GM13977 (cell line): ENCODE measurements at places on chromosomes 2 and 18.

DNA sequence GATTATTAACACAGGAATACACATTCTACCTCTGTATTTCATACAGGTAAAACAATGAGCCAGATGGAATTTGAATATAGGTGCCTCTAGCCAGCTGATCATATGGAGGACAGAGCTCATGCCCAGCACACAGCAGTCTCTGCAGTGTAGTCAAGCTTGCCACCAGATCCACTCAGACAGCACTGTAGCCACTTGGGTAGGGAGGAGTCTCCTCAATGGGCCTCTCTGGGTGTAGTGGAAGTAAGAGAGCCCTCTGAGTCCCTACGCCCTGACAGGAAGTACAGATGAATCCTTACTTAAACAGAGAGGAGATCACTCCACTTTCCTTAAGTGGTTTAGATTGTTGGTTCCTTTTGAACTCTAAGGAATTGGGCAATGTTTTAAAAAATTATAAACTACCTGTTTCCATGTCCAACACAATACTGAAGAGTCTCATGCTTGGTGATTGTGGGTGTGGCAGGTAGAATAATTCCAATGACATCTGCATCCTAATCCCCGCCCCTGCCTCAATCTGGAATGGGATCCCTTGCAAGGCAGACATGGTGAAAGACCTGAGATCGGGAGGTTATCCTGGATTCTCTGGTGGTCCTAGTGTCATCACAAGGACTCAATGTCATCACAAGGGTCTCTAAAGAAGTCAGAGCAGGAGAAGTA is 23.0 kb upstream of the TMEM200C start:
- DNase-seq, result no peak

- DNase-seq, result no peak
Measured at GRCh38 chr18:48215876-48216638, 193.1 kb downstream of the ZBTB7C start.

- DNase-seq, result no peak
Measured at GRCh38 chr18:43367895-43368294, 90.6 kb upstream of the SYT4 start.

- no peak for DNase-seq
Measured at GRCh38 chr2:238667008-238667407, 180.9 kb upstream of the TWIST2 start.

DNA sequence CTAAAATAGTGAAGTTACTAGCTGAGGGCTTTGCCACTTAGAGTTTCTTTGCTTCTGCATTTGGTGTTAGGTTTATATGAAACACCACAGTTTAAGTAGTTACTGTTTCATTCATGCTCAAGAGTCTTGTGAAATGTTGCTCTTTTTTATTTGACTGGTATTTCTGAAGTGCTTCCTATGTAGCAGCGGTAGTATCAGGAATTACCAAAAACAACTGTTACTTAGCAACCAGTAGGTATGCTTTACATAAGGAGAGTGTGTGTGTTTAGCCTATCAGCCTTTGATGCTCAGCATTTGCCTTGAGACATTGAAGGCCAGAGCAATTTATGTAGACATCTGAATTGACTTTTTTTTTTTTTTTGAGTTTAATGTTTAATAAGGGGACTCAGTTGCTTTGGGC is 3.6 kb downstream of the DIS3L2 start:
- no peak for DNase-seq

DNA sequence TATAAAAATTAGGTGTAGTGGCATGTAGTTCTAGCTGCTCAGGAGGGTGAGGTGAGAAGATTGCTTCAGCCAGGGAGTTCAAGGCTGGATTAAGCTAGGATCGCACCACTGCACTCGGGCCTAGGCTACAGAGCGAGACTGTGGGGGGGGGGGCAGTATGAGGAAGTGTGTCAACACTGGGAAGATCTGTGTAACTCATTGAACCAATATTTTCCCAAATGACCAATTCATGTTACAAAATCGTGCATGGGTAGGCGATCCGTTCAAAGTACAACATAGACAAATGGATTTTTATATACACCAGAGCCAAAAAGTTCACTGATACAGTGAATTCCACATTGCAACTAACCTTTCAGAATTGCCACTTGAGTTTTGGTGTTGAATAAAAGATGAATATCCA is 8.1 kb downstream of the SMAD4 start:
- DNase-seq, result no peak

DNA sequence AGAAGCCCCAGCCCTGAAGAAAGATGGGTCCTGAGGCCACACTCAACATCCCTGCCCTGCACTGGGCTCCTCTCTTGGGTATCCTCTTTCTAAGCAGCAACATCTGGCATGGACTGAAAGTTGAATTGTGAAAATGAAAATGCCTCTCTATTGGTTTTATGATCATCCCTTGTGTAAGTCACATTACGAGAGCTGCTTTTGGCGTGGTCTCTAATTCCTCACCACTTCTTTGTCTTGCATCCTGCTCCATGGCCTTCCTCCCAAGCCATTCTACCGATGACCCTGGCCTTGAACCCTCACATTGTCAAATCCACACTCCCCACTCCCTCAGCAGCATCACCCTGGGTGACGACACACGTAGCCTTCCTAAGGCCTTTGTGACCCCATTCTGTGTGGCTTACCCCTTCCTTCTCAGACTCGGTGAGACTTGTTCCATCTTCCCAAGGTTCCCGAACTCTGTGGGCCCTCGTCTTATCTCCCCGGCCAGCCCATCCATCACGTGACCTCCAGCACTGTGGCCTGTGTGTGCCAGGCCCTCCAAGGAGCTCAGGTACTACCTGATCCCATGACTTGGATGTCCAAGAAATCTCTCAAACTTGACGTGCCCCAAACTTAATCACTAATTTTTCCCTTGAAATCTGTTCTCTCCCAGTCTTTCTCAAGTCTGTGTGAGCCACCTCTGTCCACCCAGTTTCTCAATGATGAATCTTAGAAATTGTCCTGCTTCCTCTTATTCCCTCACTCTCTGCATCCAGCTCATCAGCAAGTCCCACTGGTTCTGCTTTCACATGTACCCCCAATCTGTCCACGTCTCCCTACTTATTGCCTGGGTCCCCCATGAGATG is 194.7 kb upstream of the HS6ST1 start:
- no peak for DNase-seq

- DNase-seq, result no peak
Measured at GRCh38 chr18:66749030-66749429, 145.1 kb upstream of the CDH19 start.

- DNase-seq, result no peak
Measured at GRCh38 chr2:233486357-233486756, 80.2 kb downstream of the USP40 start.

GRCh38 chr2:182422864-182423263 is 4.0 kb downstream of the PDE1A start:
- no peak for DNase-seq

DNA sequence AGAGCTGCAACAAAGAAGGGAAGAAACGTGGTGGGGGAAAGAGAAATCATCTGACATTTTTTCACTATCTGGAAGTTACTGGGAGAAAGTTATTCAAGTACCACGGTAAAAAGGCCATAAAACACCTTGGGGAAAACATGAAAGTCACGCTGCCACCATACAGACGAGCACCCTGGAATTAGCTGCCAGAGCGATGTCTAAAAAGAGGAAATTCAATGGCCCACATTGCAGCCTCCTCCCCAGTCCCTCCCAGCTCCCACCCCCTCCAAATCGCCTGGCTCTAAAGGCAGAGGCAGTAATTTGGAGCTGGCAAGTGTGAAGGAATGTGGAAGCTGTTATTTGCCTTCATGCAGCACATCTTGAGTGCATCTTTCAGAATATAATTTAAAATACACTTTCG is 192.0 kb downstream of the ALK start:
- no peak for DNase-seq

- DNase-seq, result no peak
Measured at GRCh38 chr2:234887195-234887594, 64.6 kb upstream of the SH3BP4 start.

- peak; percentile 7 for DNase-seq
Measured at GRCh38 chr2:144183727-144184126, 336.2 kb downstream of the ZEB2 start.

- no peak for DNase-seq
Measured at GRCh38 chr2:176665086-176665485, 395.8 kb downstream of the MTX2 start.

DNA sequence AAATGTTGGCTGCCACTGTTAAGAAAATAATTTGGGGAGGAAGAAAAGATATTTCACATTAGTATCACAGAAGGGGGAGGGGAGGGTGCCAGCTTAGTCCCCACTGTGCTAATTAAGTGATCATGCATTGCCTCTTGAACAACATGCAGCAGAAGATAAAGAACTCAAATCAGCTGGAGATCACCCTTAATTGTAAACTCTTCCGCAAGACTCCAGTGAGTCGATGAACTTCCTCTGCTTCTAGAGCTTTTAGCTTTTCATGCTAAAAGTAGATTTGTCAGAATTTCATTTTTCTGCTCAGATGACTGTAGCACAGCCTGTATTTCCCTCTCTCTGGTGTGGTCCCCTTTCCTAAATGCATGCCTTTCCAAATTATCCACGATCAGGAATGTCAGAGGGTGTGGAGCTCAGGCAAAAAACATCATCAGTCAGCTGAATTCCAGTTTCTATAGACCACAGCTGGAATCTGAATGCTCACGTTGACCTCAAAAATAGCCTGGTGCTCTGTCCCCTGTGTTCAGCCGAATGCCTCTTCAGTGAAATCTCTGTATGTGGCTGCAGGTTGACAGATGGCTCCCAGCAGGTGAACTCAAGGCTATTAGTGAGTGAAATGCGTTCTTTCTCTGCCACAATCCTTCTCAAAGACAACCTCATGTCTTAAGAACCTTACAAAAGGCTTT is 156.8 kb upstream of the UNC80 start:
- DNase-seq, result no peak

- DNase-seq, result no peak
Measured at GRCh38 chr2:127149384-127149783, 42.4 kb upstream of the BIN1 start.

- no peak for DNase-seq
Measured at GRCh38 chr2:183267148-183267827, 143.0 kb downstream of the NUP35 start.

GRCh38 chr2:108907822-108908712 is 81.0 kb downstream of the EDAR start:
- no peak for DNase-seq

DNA sequence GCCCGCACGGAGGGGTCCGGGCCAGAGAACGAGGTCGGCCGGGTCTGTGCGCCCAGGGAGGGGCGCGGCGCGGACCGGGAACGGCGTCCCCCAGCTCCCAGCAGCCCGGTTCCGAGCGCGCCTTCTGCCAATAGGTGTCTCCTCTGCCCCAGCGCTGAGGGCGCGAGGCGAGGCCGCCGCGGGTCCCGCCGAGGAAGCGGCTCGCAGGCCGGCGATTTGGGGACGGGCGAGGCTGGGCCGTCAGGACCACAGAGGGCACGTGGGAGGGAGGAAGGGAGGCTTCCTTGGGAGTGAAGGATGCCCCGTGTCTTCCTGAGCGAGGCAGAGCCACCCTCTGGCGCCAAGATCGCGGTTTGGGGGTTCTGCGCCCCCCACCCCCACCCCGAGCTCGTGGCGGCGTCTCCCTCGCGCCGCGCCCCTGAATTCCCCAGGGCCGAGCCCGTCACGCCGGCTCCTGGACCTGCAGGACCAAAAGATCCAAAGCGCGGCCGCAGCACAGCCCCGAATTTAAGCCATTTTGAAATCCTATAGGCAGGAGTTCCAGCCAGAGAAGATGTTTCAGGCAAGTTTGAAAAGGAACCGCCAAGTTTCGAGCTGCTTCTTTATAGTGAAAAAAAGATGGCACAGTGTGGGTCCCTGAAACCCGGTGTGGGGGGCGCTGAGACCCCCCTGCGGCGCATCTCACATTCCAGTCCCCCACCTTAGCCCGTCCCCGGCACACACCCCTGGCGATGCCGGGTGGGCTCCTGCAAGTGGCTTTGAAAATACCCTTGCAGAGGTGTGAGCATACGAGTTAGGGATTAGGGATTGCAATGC is 909 bp downstream of the NFATC1 start:
- DNase-seq, result peak; percentile 84

DNA sequence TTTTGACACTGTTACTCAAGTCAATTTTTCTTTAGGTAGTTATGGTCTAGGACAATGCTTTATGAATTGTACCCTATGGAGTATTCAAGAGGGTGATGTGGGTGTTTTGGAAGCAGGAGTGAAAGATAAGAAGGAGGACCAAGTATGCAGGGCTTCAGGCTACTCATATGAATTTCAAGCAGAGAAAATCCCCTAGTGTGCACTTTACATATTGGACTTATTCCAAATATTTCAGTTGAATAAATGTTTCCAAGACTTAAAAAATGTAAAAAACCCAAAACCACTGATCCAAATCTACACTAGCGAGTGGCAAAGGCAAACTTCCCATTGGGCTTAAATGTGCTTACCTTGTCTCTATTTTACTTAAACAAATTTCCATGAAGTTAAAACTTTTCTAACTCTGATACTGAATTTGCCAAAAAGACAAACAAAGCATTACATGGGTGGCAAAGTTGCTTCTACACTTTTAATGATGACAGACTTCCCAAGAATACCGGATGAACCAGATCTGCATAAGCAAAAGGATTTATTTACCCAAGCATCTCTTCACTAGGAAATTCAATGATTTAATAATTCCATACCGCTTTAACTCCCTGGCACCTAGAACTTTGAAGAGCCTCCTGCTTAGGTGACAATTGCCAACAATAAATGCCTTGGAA is 1233.5 kb upstream of the NXPH2 start:
- no peak for DNase-seq

DNA sequence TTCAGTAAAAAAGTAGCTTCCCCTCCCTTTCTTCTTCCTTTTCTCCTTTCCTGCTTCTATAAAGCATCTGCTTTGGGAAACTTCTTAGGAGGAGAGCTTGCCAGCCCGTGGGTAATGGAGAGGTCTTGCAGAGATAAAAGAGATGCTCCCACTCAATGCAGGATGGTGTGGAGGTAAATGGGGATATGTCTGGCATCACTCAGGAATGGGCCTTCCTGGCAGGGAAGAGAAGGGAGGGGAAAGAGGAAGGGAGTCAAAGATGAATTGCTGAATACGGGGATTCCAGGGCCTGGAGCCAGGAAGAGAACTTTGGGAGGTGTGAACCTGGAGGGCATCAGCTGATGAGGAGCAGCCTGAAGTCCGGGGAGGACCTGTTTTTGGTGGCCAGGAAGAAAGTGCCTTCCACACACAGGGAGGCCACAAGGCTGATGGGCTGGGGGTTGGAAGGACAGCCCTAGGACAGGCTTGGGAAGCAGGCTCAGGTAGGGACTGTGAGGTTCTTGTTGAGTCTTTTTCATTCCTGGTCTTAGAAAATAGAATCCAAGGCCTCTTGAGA is 25.2 kb downstream of the IL1B start:
- no peak for DNase-seq

GRCh38 chr2:194332799-194333490 is 1324.1 kb upstream of the SLC39A10 start:
- DNase-seq, result no peak

GRCh38 chr18:46097431-46097800 is 680 bp downstream of the ATP5F1A start:
- peak; percentile 21 for DNase-seq
